Peyer's patch (tissue), 4 donors: ENCODE measurements at places on chromosomes 7 and 10.

DNA sequence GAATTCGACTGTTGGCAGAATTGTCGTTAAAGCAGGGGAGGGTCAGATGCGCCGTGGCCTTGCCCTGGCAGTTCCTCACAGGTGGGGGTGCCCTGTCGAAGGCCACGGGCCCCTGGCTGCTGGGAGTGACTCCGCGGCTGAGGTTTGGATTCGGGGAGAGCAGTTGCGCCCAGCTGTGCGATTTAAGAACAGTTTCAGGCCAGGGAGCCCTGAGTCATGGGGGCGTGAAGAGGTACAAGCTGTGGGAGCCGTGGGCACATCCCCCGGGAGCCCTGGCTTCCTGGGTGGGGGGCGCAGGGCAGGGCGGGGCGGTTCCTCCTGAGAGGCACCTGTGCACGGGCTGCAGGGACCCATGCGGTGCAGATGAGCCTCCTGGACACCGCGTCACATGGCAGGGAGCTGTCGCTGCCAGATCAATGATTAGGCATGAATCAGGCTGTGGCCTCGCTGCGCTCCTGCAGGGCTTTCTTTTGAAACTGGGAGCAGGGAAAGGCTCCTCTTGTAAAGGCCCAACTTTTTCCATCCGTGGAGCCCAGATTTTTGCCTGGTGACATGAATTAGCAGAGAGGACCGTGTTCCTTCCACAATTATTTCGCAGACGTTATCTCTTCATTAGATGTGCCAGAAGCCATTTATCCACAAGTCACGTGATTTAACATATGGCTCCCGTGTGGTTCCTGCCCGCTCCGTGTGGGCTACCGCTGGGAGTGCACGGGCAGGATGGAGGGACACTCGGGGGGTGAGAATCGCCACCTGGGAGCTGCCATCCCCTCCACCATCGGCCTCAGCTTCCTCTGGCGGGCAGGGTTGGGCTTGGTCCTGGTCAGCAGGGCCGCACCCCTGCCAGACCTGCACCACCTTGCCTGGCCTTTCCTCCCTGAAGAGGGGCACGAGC lies 918 bp downstream of the PWWP2B start:
- DNase-seq, result peak; percentile 86

DNA sequence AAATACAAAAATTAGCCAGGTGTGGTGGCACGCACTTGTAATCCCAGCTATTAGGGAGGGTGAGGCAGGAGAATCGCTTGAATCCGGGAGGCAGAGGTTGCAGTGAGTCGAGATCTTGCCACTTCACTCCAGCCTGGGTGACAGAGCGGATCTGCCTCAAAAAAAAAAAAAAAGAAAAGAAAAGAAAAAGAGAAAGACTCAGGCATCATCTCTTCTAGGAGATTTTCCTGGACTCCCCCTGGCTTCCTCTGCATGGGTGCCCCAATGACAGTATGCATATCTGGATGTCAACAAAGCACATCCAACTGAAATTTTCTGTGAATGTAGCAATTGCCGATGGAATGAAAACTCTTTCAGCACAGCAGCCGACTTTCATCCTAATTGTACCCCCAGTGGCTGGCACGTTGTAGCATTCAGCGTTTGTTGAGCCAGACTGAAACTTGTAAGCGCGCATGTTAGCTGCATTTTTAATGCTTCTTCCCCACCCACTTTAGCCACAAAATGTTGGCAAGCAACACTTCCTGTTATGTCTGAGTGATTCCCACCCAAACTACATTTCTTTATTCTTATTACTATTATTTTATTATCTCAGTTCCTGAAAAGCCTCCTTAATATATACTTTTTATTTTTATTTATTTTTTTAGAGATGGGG lies 70.2 kb downstream of the PRTFDC1 start:
- DNase-seq, result peak; percentile 61

DNA sequence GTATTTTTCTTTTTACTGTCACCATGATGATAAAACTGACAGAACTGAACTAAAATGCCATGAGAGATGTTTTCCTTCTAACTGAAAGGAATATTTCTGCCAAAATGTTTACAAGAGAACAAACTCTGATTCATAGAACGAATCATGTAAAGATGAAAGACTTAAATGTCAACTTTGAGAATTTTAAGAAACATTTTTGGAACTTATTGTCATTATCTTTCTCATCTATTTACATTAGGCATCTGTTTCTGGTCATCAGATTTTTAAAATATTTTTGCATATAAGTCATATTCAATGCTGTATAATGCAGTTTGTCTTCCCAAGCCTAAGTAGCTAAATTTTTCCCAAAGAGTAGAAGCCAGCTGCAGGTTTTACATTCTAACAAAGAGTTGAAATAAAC lies 358.5 kb downstream of the TFEC start:
- DNase-seq, result no peak

GRCh38 chr7:15407910-15408309 lies 153.9 kb downstream of the AGMO start:
- DNase-seq, result no peak

DNA sequence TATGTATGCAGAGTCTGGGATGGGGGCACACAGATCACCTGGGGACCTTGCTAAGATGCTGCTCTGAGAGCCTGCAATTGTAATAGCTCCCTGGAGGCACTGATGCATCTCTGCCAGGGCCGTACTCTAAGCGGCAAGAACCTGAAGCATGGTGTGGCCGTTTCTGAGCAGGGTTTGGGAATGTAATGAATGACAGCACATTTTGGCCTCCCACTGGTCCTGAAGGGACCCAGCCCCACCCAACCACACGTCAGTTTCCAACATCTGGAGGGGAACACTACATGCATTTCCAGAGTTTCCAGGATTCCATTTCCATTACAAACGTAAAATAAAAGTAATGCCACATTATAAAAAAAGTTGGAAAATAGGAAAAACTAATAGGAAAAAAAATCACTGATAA lies 14.0 kb downstream of the ZCCHC24 start:
- DNase-seq, result no peak

DNA sequence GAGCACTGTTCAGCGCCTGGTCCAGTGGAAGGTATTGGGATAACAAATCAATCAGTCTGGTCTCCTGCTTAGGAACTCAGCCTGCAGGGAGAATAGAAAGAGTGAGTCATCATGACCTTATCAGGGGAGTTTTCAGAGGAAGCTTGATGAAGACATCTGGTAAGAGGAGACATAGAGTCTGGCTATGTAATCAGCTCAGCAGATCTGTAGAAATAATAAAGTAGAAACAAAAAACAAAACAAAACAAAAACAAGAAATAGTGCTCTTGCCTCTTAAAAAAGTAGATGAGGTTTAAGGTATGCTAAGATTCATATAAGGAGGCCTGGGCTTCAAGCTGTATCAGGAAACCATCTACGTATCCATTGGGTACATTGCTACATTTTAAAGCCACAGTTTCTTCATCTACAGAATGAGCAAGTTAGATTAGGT lies 14.4 kb downstream of the TAS2R41 start:
- DNase-seq, result no peak

DNA sequence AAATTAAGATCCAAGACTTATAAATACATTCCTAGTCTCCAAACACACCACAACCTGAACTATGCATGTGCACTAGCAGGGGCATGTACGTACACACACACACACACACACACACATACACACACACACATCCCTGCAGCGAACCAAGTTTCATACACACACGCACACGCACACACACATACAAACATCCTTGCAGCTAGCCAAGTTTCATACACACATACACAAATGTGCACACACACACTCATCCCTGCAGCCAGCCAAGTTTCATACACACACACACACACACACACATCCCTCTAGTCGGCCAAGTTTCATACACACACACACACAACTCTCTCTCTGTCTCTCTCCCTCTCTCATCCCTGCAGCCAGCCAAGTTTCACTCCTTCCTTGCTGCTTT lies 82.7 kb upstream of the WIPF3 start:
- no peak for DNase-seq

GRCh38 chr7:50272808-50273207 lies 31.7 kb upstream of the IKZF1 start:
- DNase-seq, result no peak

- no peak for DNase-seq
These were observed 463.5 kb downstream of the DNAJB6 start for GRCh38 chr7:157800281-157800680.

GRCh38 chr7:143287339-143287934 lies 714 bp upstream of the CASP2 start:
- no peak for DNase-seq

DNA sequence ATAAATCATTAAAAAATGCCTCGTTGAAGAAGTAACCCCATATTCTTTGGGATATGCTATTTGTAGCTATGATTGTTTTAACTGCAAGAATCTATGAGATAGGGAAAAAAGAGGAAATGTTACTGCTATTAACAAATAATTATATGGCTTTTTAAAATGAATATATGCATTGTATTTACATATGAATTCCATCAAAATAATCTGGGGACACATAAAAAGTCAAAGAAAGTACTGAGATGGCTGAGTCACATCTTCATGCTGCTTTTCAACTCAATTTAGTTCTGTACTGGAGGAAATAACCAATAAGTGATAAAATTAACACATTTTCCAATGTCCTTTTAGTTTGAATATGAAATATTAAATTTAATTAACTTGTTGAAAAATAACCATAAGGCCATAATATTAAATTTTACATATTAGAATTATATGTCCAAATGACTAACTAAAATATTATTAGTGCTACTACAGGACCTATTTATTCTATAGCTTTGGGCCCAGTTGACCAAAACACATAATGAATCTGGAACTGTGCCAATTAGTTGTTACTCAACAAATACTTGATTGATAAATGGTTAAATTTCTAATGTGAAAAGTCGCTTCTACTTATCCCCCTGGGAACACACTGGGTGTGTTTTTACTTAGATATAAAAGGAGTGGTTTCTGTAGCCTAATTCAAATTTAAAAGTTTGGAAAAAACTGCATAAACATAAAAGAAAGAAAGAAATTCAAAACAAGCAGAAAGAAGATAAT lies 214.6 kb upstream of the PFKP start:
- DNase-seq, result no peak

- no peak for DNase-seq
These were observed 41.3 kb upstream of the SRPK2 start for GRCh38 chr7:105429746-105430612.

- DNase-seq, result no peak
These were observed 231.7 kb upstream of the CNTNAP2 start for GRCh38 chr7:145884716-145885514.

- DNase-seq, result peak; percentile 32
These were observed 4.8 kb downstream of the ELOVL3 start for GRCh38 chr10:102230861-102231356.

DNA sequence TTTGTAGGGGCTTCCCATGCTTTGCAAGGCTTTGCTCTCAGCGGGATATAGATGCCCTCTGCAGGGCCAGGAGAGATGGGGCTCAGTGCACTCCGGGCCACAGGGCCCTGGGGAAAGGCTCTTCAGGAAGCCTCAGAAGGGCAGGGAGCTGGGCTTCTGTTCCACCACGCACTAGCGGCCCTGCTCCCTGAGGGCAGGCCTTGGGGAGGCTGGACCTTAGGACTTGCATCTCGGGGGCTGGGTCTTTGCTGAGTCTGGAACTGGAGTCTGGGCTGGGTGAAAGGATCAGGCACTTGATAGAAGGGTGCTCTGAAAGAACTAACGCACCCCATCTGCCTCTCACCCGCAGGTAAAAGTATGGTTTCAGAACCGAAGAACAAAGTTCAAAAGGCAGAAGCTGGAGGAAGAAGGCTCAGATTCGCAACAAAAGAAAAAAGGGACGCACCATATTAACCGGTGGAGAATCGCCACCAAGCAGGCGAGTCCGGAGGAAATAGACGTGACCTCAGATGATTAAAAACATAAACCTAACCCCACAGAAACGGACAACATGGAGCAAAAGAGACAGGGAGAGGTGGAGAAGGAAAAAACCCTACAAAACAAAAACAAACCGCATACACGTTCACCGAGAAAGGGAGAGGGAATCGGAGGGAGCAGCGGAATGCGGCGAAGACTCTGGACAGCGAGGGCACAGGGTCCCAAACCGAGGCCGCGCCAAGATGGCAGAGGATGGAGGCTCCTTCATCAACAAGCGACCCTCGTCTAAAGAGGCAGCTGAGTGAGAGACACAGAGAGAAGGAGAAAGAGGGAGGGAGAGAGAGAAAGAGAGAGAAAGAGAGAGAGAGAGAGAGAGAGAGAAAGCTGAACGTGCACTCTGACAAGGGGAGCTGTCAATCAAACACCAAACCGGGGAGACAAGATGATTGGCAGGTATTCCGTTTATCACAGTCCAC lies 5.4 kb downstream of the EMX2 start:
- no peak for DNase-seq

DNA sequence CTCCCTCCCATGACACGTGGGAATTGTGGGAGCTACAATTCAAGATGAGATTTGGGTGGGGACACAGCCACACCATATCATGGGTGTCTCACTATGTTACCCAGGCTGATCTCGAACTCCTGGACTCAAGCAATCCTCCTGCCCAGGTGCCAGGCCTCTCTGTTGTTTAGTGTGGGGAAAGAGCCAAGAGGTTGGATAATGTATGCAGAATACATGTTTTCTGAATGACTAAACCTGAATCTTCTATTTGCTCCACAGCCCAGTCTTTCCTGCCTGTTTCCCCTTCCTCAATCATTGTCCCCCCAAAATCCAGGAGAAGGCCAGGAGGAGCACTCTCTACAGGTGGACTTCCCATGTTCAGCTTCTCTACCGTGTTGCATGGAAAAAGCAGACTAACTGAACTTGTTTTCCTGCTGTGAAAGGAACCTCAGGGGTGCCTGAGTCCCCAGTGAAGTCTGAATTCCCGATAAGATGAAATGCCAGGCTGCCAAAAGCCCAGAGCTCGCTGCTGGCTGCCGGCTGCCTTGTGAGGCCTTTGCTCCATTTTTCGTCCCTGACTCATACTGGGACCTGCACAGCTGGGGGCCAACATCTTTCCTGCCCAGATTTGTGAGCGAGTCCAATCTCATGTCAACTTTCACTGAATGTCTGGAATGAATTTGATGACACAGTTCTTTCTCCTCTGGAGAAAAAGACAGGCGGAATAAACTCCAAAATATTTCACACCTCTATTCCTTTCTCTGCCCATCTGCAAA lies 588.0 kb downstream of the CALN1 start:
- DNase-seq, result no peak

DNA sequence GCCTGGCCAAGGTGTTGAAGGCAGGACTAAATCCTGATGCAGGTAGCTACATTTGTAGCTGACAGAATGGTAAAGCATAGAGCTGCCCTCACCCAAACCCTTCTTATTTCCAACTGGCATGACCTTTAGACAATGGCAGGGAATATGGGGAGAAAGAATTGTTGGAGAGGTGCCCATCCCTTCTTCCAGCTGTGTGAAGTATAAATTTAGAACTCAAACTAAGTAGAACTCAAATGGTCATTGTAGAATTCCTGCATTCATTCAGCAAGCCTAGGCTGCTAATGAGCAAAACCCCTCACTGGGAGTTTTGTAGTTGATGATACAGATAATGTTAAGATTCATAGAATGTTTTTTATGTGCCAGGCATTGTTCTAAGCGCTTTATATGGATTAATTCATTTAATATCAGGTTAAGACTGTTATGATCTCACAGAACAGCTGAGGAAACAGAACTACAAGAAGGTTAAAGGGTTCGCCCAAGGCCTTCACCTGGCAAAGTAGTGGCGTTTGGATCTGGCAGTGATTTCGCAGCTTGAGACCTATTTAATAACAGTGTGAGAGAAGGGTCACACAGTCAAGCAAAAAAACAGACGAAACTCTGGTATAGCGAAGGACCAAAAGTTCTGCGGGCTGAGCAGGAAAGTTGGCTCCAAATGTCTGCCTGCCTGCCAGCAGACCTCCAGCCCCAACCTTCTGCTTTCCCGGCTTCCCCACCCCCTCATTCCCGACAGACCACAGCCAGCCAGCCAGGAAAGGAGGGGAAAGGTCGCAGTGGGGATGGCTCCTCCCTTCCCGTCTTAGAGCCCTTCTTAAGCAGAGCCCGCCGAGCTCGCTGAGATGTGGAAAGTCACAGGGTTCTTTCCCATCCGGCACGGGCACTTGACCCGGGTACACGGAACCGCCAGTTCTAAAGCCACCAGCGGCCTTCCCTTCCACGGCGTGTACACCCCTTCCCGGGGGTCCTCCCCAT lies 1.6 kb upstream of the HILPDA start:
- DNase-seq, result peak; percentile 26
